ENCODE measurements at places on chromosomes 1 and 21.

DNA sequence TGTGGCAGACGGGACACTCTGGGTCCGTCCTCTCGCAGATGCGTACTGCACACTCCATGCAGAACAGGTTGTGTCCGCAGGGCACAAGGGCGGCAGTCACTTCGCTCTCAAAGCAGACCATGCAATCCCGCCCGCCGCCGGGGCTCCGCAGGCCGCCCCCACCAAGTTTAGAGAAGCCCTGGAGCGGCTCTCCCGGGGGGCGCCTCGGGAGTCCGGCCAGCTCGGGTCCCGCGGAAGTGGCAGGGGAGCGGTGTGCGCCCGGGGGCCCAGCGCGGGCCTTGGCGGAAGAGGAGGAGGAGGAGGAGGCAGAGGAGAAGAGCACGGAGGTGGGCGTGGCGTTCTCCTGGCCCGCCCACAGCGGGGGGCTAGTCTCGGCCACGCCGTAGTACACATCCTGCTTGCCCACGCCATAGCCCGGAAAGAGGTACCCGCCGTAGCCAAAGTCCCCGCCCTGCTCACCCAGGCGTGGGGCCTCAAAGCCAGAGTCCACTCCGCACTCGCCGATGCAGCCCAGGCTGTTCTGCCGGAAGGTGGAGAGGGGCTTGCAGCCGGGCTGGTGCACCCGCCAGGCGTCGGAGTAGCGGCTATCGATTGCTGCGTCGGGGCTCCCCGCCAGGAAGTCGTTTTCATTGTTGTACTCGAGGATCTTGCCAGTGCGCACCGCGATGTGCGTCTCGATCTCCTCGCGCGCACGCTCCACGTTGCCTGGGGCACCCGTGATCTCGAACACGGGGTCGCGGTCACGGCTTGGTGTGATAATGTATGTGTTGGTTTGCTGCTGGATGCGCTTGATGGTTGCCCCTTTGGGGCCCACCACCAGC, 5.4 kb downstream of the MEX3A start:
- DNase-seq = no peak

DNA sequence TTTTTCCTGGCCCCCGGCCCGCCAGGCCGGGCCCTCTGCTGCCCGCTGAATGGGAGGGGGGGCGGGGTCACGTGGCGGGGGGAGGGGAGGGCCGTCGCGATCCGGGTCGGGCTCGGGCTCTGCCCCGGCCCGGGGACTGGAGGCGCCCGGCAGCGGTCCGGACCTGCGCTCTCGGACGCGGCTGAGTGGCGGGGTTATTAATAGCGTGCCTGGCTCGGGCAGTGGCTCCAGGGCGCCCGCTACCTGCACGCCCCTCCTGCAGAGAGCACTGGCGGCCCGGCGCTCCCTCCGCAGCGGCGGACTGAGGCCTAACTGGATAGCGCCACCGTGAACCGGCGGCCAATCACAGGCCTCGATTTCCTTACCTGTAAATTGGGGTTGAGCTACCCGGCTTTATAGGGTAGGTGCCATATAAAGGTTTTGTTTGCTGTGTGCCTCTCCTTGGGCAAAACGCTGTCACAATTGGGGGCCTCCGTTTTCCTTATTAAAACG, 28.1 kb downstream of the AHDC1 start:
- DNase-seq = peak; percentile 48

DNA sequence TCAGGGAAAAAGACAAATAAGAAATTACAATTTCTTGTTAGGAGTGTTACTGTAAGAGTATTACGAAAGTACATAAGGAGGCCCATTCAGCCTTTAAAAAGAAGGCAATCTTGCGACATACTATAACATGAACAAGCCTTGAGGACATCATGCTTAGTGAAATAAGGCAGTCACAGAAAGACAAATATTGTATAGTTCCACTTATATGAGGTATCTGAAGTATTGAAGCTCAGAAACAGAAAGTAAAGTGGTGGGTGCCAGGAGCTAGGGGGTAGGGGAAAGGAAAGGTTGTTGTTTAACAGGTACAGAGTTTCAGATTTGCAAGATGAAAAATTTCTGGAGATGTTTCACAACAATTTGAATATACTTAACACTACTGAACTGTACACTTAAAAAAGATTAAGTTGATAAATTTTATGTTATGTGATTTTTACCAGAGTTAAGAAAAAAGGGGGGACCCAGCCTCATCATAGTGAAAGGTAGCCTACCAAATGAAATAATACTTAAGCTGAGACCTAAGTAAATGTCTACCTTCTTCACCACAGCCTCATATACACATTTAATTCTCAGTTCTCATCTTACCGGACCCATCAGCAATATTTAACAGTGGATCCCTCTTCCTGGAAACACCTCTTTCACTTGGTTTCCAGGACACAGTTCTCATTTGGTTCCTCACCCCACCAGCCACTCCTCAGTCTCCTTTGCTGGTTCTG, 19.5 kb downstream of the USP24 start:
- DNase-seq = peak; percentile 59

- DNase-seq = no peak
These were observed 87.9 kb upstream of the LYST start for GRCh38 chr1:235954306-235955283.

- DNase-seq = no peak
These were observed 116.1 kb downstream of the UCHL5 start for GRCh38 chr1:192943108-192943507.

- DNase-seq = no peak
These were observed 219.0 kb upstream of the HOOK1 start for GRCh38 chr1:59595774-59596173.

DNA sequence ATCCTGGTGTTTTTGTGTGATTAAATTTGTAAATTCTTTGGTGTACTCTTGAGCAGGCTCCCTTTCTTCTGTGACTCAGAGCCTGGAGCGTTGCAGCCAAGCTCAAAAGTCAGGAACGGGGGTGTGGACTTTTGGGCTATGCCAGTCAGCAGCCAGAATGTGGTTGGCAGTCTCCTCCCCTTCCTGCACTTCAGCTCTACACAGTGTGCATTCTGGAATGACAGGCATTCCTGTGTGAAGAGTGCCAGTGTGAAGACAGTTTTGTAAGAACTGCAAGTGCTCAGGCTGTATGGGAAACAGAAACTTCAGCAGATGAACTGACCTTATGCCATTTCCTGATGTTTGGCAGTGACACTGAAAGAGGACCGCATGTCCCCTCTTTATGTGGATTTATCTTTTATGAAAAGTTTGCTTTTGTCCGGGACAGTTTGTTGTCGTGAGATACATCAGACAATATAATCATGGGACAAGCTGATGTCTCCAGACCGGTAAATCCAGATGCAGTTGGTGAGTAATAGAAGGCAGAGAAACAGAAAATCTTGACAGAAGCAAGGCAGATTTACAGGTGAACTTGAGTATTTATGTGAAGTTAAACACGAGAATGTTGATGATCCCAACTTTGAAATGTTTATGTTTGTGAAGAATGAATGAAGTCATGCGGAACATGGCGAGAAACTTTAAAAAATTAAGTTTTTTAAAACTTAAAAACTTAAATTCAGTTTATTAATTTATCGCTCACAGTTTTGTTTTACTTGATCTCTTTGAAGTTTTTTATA, 67.7 kb upstream of the RCC1 start:
- no peak for DNase-seq

DNA sequence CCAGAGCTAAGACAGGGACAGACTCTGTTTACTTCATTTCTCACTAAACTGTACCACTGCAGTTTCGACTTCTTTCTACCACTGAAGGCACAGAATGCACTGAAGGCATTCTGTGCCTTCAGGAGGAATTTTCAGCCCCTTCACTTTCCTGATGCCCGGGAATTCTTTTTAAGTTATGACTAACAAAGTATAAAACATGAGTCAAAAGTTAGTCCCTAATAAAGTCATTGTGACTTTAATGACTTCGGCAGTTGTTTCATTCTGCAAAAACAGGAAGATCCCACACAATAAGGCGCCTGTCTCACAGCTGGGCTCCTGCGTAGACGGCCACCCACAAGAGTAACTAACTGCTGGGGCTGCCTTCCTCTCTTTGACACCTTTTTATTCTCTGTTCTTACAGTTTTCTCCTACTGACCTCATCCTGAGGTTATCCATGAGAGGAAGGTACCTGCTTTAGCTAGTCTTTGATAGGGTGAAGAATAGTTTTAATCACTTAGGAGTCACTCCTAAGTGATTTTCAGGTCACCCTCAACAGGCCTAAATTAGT, 183.9 kb upstream of the SGIP1 start:
- no peak for DNase-seq

DNA sequence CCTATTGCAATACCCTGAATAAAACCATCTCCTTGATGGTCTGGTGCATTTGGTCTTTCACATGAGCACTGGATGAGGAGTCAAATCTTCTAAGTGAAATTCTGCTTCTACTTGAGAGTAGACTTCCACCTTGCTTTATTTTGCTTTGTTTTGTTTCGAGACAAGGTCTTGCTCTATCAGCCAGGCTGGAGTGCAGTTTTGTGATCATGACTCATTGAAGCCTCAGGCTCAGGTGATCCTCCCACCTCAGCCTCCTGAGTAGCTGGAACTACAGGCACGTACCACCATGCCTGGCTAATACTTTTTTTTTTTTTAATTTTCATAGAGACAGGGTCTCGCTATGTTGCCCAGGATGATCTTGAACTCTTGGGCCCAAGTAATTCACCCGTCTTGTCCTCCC, 65.8 kb upstream of the F3 start:
- no peak for DNase-seq

DNA sequence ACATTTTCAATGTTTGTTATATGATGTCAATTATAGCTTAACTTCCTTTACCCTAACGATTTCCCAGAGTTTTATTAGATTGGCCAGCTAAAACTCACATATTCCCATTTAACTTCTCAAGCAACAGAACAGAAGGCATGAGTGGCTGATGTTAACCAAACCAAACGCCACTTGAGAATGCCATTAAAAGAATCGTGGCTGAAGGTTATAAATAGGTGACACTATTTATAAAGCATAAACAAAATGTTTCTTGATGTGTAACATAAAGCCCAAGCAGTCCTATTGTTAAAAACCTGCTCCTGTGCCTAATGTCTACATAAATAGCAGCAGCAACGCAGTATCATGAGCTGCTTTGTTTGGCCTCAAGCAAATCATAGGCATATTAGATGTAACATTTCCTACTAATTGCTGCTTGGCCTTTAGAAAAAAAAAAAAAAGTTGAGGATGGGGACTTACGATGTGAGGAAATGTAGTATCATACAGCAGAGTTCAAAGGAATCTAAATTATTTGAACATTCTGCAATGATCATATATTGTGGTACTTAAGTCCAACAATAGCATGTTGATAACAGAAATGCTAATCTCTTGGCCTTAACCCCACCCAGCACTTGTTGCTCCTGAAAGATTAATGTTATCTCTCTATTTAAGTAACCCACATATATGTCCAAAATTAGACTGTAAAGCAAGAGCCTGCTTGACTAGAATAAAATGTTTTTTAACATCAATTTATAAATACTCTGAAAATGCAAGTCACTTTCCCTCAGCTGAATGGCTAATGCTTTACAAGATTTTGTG, 106.0 kb downstream of the ESRRG start:
- DNase-seq = peak; percentile 82

GRCh38 chr1:87940421-87940820, 611.7 kb downstream of the LMO4 start:
- DNase-seq = no peak

DNA sequence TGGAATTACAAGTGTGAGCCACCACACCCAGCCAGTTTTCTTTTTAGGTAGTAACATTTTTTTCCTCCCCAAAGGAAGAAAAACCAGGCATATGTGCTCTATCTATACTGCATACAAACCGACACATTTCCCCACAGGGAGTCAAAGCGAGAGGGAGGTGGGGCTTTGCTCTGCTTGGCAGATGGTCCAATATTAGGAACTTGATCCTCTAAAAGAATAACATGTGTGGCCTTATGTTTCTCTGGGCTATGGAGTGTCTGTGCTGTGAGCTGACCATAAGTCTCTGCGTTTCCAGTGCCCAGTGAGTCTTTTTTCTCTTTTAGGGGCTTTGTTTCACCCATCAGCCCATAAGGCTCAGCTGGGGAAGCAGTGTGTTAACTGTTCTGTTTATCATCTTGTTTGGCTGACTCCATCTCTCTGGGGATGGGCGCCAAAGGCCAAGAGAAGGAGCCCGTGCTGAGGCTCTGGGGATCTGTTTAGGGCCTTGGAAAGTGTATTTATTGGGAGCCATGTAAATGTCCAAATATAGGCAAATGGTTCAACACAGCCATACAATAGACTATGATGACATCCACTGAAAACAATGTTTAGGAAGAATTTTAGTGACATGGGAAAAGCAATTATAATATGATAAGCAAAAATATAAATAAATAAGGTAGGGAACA, 20.2 kb downstream of the LMOD1 start:
- no peak for DNase-seq

DNA sequence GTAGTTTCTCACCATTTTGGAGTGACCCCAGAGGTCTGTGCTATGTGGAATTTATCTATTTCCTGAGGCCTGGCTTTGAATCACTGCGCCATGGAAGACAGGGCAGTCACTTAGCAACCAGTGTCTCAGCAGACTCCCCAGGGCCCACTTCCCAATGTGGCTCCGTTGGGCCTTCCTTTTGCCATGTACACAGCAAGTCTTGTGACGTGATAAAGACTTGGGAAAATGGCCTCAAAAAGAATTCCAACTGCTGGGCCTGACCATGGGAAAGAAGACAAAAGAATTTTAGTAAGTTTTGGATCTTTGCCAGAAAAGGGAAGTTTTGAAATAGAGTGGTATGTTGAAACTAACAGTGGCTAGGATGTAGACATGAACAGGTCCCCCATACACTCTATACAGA, 36.2 kb downstream of the TLR5 start:
- no peak for DNase-seq

GRCh38 chr1:115347282-115347681, 9.2 kb upstream of the NGF start:
- no peak for DNase-seq

GRCh38 chr1:168518201-168518689, 25.6 kb downstream of the XCL2 start:
- no peak for DNase-seq

DNA sequence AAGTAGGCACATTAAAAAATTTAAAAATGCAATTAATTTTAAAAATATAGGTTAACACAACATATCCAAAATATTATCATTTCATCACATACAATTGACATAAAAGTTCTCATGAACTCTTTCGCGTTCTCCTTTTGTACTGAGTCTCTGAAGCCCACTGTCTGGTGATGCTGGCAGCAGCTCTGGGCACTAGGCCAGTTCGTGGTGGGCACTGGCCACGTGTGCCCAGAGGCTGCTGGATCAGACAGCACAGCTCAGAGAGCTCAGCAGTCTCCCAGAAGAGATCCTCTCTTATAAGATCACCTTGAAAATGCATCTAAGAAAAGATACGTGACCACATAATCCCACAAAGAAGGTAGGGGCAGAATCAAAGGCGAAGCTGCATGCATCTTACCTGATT, 9.9 kb downstream of the CEP104 start:
- no peak for DNase-seq

DNA sequence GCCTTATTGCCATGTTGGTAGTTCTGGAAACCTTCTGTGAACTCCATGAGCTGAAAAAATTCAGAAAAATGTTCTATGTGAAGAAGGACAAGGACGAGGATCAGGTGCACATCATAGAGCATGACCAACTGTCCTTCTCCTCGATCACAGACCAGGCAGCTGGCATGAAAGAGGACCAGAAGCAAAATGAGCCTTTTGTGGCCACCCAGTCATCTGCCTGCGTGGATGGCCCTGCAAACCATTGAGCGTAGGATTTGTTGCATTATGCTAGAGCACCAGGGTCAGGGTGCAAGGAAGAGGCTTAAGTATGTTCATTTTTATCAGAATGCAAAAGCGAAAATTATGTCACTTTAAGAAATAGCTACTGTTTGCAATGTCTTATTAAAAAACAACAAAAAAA, 57.4 kb downstream of the KCNK1 start:
- DNase-seq = no peak

All from erythroblast (primary cell).